ENCODE measurements at places on chromosomes 1 and 21. TPM values are rescaled to one million over a fixed set of nuclear protein-coding genes. Genes with fewer than 3 reads are reported as not detected.

UBXN10 gene
- polyA plus RNA-seq, result 2.6 TPM

KCNH1 gene
- polyA plus RNA-seq, result not detected

GABPA gene
- polyA plus RNA-seq, result 12.6 TPM

CLCC1 gene
- polyA plus RNA-seq, result 9.8 TPM

MNDA gene
- 16.3 TPM for polyA plus RNA-seq

GPR161 gene
- not detected for polyA plus RNA-seq

FAM177B gene
- not detected for polyA plus RNA-seq

OR2L13 gene
- not detected for polyA plus RNA-seq

EVI5 gene
- 0.39 TPM for polyA plus RNA-seq

ZBTB40 gene
- polyA plus RNA-seq, result 1.3 TPM

ADORA3 gene
- not detected for polyA plus RNA-seq

Data from immature natural killer cell (primary cell).